ENCODE measurements at places on chromosomes 1 and 21. TPM values are rescaled to one million over a fixed set of nuclear protein-coding genes. Genes with fewer than 3 reads are reported as not detected.

DNA sequence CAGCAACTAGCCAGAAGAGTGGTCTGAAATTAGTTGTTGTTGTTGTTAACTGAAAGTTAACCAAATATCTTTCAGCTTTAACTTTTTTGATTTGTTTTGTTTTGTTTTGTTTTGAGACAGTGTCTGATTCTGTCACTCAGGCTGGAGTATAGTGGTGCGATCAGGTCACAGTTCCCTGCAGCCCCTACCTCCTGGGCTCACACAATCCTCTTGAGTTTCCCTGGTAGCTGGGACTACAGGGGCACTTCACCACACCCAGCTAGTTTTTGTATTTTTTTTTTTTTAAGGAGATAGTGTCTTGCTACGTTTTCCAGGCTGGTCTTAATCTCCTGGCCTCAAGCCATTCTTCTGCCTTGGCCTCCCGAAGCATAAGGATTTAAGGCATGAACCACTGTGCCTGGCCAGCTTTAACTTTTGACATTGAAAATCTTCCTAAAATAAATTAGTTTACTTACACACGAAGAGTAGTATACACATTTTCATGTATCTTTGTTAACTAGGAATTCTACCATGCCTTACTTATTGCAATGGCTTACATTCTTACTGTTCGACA, 45.0 kb downstream of the GNG12 start:
- H3K4me3 ChIP-seq: no peak overlapping the region
- no peaks in the 10 kb centered on the region for H3K27me3 ChIP-seq
- peak overlapping the region; percentile 11 for H3K27ac ChIP-seq
- H3K4me1 ChIP-seq: peaks cover 30% of the 10 kb centered on the region
- no peaks in the 10 kb centered on the region for H3K36me3 ChIP-seq
- no peak for DNase-seq

DNA sequence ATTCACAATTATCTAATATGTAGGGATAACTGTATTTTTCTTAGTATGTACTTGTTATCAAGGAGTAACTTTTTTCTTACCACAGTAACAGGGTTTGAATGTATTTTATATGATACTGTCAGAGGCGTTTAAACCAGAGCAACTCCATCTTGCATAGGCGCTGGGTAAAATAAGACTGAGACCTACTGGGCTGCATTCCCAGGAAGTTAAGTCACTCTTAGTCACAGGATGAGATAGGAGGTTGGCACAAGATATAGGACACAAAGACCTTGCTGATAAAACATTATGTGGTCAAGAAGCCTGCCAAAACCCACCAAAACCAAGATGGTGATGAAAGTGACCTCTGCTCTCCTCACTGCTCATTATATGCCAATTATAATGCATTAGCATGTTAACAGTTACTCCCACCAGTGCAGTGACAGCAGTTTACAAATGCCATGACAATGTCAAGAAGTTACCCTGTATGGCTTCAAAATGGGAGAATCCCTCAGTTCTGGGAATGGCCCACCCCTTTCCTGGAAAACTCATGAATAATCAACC, 64.8 kb downstream of the RPE65 start:
- no peak overlapping the region for H3K4me3 ChIP-seq
- H3K27me3 ChIP-seq: no peaks in the 10 kb centered on the region
- H3K27ac ChIP-seq: no peak overlapping the region
- no peaks in the 10 kb centered on the region for H3K4me1 ChIP-seq
- H3K36me3 ChIP-seq: no peaks in the 10 kb centered on the region
- DNase-seq: no peak

DNA sequence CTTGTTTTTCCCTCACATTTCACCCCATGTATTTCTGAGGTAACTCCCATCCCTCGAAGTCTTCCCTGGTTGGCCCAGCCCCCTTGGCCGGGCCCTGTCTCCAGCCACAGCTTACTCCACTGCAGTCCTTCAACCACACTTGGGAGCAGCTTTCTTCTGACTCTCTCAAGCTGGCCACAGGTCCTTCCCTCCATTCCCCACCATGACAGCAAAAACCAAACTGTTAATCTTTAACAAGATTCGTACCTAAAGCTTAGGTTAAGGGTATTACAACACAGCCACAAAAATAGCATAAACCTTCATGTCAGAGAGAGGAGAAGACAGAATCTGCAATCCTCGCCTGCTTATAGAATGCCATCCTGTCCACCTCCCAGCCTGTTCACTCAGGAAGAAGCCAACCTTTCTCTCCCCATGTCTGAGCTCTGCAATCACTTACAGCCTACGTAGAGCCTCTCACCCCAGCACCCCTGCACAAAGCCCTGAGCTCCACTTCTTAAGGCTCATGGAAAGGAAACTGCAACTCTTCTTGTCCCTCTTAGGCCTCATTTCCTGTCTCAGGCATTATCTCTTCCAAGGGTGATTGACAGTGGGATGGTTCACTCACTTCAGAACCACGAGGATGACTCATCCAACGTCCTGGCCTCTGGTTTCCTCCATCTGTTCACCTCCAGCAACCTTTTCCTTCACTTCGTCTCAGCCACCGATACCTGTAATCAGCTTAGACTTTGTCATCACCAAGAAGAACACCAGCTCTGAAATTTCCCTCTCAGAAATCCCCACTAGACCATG, 72.8 kb downstream of the CD2 start:
- H3K27me3 ChIP-seq: no peaks in the 10 kb centered on the region
- H3K4me1 ChIP-seq: peaks cover 21% of the 10 kb centered on the region
- no peak overlapping the region for H3K27ac ChIP-seq

DNA sequence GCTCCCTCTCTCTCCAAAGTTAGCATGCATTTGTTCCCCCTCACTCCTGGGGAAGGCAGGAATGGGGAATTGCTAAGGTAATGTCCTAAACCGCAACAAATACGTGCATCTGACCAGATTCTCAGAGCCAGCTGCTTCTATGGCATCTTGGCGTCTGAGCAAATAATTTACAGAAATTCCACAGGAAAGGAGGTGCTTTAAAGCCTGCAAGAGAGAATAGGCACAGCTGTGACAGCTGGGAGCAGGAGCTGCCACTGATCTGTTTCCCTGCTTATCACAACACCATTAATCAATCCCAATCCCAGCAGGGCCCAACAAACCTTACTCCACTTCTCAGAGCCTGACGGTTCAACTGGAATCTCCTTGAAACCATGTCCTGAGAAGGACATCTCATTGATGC, 83.5 kb upstream of the ZNF281 start:
- no peak for DNase-seq
- H3K4me3 ChIP-seq: no peak overlapping the region
- H3K4me1 ChIP-seq: peaks cover 7% of the 10 kb centered on the region
- peaks cover 9% of the 10 kb centered on the region for H3K27me3 ChIP-seq

DNA sequence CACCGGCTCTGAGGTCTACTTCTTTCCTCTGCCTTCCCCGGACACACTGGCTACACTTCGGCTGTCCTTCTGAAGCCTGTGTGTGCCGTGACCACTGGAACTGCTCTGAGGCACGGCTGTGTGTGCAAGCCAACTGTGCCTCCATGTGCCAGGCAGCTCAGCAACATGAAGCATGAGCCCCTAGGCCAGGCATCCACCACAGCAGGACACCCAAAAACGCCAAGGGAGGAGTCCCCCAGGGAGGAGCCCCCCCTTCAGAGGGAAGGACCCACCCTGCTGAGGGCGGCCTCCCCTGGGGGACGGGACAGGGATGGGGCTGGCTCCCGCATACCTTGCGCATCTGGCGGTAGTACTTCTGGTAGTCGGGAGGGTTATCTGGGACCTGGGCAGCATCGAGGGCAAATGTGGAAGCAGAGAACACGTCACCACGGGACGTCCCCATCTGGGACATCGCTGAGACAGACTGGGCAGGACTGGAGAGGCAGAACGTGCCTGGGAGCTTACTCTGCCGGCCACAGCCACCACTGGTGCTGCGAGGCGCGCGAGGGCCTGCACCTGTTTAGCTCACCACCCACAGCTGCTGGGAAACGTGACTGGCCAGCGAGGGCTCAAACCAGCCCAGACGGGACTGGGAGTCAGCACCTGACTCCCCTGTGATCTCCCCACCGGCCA, 20.5 kb downstream of the LSS start:
- no peak for DNase-seq
- no peak overlapping the region for H3K4me3 ChIP-seq
- H3K36me3 ChIP-seq: peaks cover 26% of the 10 kb centered on the region
- H3K27ac ChIP-seq: no peak overlapping the region

- H3K36me3 ChIP-seq: peaks cover 15% of the 10 kb centered on the region
- no peaks in the 10 kb centered on the region for H3K27me3 ChIP-seq
- no peaks in the 10 kb centered on the region for H3K4me1 ChIP-seq
These were observed 98.8 kb downstream of the LBR start for GRCh38 chr1:225329041-225329440.

GRCh38 chr1:19411612-19412011, 73.7 kb downstream of the CAPZB start:
- peaks cover 13% of the 10 kb centered on the region for H3K4me1 ChIP-seq
- DNase-seq: no peak
- no peaks in the 10 kb centered on the region for H3K27me3 ChIP-seq
- no peak overlapping the region for H3K27ac ChIP-seq
- H3K4me3 ChIP-seq: no peak overlapping the region

DNA sequence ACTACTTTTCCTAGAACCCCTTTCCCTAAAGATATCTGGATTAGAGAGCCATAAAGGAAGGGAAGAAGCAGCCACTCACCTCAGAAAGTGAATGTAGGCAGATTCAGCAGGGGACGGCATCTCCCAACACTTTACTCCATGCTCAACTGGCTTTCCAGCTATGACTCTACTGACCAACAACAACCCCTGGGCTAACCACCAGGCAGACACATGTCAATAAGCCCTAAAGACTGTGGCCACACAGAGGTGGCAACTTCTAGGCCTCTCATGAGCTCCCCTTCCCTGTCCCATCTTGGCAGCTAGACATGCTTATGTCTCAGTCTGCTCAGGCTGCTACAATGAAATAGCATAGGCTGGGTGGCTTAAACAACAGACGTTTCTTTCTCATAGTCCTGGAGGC, 214.0 kb upstream of the ZP4 start:
- no peak for DNase-seq
- H3K4me3 ChIP-seq: no peak overlapping the region
- H3K4me1 ChIP-seq: no peaks in the 10 kb centered on the region
- H3K27me3 ChIP-seq: peaks cover 2% of the 10 kb centered on the region
- H3K27ac ChIP-seq: no peak overlapping the region
- H3K36me3 ChIP-seq: no peaks in the 10 kb centered on the region

- H3K4me1 ChIP-seq: peaks cover 31% of the 10 kb centered on the region
- no peak for DNase-seq
- no peaks in the 10 kb centered on the region for H3K27me3 ChIP-seq
- no peak overlapping the region for H3K27ac ChIP-seq
- no peak overlapping the region for H3K4me3 ChIP-seq
These were observed 273.8 kb downstream of the PTBP2 start for GRCh38 chr1:96995351-96995750.

DNA sequence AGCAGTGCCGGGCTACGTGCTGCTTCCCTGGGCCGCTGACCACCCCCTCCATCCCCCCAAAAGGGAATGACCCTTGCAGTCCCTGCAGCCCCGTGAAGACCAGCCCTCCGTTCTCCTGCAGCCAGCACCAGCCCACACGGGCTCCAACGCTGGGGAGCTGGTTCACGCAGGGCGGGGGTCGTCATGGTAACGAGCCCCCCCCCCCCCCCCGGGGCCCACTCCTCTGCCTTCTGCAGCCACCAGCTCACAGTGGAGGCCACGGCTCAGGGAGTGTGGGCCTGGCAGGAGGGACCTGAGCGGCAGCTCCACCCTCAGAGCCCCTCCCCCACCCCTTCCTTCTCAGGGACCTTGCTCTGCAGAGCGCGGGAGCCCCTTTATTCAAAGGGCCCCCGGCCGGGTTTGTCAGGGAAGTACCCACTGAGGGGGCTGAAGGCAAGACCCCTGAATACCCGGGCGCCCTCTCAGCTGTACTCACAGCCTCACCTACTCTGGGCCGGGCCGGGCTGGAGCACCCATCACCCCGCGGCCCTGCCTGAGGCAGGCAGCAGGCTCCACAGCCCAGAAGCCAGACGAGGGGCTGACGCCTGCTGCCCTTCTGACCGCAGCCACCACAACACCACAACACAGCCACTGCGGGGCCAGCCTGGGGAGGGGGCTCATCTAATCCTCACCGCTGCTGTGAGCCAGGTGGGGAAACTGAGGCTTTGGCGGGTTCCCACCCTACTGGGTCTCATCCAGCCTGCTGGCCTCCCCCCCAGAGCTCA, 12.6 kb downstream of the MEGF6 start:
- peak overlapping the region; percentile 67 for H3K27ac ChIP-seq
- H3K27me3 ChIP-seq: no peaks in the 10 kb centered on the region
- H3K36me3 ChIP-seq: peaks cover 6% of the 10 kb centered on the region
- DNase-seq: no peak
- H3K4me3 ChIP-seq: no peak overlapping the region

DNA sequence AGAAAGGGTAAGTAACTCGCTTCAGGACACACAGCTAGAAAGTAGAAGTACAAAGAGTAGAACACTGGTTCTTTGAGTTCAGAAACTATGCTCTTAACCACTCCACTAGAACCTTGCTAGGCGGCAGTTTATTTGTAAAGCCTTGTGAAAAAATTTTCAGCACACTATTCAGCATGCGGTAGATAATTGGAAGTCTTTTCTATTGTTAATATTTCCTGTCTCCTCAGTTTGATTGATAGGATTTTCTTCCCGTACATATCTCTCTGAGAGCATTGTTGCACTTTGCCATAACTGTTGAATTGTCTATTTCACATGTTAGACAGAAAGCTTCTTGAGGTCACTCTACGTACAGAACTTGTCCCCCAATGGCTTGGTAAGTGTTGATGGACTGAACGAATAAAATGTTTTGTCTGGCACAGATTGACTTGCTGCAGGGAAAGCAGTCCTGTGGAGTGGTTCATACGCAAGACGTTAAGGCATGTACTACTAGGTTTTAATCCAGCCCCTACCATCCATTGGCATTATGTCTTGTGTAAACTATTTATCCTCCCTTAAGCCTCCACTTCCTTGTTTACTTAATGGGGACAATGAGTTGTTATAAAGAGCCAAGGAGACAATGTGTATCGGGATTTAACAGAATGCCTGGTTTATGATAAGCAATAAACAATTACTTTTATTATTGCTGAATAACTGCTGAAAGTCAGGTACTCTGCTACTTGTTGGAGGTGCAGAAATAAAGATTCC, 35.8 kb downstream of the C1orf21 start:
- peaks cover 77% of the 10 kb centered on the region for H3K4me1 ChIP-seq
- H3K27ac ChIP-seq: no peak overlapping the region
- no peak overlapping the region for H3K4me3 ChIP-seq
- H3K27me3 ChIP-seq: no peaks in the 10 kb centered on the region
- no peak for DNase-seq
- no peaks in the 10 kb centered on the region for H3K36me3 ChIP-seq

- H3K4me1 ChIP-seq: peaks cover 2% of the 10 kb centered on the region
- no peaks in the 10 kb centered on the region for H3K27me3 ChIP-seq
- no peak for DNase-seq
- H3K27ac ChIP-seq: no peak overlapping the region
- peaks cover 35% of the 10 kb centered on the region for H3K36me3 ChIP-seq
These were observed 88.3 kb upstream of the HP1BP3 start for GRCh38 chr1:20875198-20875973.

The NCAM2 gene
- 34.0 TPM for total RNA-seq

The SPAG17 gene
- 2.7 TPM for total RNA-seq

The CDC7 gene
- 16.6 TPM for total RNA-seq

The ST7L gene
- total RNA-seq: 26.5 TPM

The C1orf105 gene
- 0.57 TPM for total RNA-seq

The KLHDC7A gene
- 0.04 TPM for total RNA-seq
